Fibroblast of skin of scalp (primary cell): ENCODE measurements at places on chromosomes 2 and 18.

GRCh38 chr2:215654148-215654819, 218.4 kb upstream of the FN1 start:
- peak; percentile 84 for DNase-seq

DNA sequence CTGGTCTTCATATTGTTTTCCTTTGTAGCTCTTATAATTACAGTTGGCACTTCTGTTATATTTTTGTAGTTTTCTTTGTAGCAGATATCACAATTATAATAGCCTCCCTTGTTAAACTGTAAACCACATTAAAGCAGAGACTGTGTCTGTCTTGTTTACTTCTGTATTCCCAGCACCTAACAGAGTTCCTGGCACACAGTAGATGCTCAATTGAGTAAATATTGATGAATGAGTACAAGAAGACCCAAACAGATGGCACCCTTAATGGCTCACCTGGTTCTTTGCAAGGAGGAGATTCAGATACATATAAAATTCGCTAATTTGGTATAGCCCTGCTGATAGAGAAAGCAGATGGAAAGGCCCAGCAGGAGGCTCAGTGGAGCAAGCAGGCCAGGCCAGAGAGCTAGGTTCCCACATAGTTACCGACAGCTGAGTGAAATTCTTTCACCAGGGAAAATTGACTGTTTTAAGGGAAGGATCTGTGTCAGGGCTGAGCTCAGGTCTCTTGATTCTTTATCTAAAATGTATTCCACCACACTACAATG, 120.1 kb downstream of the NUP35 start:
- DNase-seq: no peak

DNA sequence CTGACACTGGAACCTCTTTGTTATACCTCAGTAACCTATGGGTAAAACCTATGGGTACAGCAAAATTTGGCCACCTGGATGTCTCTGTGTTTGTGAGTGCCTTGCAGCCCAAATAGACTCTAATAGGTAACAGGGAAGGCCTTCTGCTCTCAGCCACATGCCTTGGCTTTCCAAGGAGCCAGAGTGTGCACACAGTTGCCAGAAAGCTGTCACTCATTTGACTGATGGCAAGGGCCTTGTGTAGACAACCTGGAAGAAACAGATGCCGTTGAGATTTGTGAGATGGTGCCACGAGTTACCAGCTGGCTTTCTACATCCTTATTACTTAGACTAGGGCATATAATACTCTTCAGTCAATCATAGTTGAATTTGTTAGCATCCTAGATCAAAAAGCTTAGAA, 90.1 kb upstream of the RAB12 start:
- DNase-seq: no peak

- DNase-seq: peak; percentile 63
Observed at GRCh38 chr2:81835321-81836000, 1530.9 kb upstream of the LRRTM1 start.

- DNase-seq: peak; percentile 32
Observed at GRCh38 chr2:188845692-188846091, 128.5 kb upstream of the COL3A1 start.

GRCh38 chr2:55063226-55063625, 13.0 kb upstream of the RTN4 start:
- DNase-seq: no peak

- DNase-seq: no peak
Observed at GRCh38 chr2:121873864-121874263, 118.4 kb downstream of the TSN start.

DNA sequence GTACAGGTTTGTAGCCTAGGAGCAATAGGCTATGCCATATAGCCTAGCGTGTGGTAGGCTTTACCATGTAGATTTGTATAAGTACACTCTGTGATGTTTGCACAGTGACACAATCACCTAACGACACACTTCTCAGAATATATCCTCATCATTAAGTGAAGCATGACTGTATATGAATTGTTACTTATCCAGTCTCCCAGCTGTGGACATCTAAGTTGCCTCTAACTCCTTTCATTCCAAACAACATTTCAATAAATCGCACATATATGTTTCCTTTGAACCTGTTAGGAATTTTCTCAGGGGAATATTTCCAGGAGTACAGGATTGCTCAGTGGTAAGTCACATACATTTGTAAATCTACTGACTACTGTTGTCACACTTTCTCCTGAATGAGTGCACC, 90.0 kb downstream of the ARHGAP15 start:
- no peak for DNase-seq

DNA sequence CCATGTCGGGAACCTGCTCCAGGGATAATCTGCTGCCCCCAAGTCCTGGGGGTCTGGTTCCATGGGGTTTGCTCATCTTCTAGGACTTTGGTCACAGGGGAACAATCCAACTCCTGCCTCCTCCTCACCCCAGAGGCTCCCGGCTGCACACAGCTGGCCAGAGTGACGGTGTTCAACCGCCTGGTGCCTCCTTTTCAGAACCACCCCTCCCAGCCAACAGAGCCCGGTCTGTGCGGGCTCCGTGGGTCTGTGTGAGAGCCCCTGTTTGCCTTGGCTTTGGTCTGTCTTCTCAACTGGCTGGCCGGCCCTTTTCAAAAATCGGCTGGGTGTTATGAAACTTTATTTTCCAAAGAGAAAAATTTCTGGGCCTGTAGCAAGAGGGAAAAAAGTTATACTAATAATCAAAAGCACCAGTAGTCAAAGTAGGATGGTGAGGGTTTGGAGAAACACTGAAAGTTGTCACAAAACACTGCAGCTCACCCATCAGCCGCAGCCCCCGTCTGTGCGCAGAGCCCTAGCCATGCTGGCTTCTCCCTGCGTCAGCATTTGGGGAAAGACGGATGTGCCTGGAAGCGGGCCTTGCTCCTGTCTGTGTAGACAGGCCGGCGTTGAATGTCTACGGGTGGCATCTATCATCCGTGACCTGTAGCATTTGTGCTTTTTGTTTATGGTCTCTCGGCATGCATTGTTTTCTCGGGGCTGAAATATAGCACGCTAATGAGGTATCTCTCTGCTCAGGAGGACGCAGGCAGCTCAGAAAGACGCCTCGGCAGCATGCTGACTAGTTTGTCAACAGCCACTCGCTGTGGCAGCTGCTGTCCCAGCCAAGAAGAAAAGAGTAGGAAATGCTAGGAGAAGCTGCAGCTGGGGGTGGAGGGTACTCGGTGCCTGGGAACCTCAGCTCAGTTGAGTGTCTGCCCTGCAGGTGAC, 138.6 kb downstream of the GLI2 start:
- DNase-seq: no peak
